Stimulated activated CD4-positive, alpha-beta T cell treated with anti-CD3 and anti-CD28 coated beads, Interleukin-15, amount 100 ng/mL, for 1 hour (primary cell): ENCODE measurements at places on chromosomes 1 and 21.

DNA sequence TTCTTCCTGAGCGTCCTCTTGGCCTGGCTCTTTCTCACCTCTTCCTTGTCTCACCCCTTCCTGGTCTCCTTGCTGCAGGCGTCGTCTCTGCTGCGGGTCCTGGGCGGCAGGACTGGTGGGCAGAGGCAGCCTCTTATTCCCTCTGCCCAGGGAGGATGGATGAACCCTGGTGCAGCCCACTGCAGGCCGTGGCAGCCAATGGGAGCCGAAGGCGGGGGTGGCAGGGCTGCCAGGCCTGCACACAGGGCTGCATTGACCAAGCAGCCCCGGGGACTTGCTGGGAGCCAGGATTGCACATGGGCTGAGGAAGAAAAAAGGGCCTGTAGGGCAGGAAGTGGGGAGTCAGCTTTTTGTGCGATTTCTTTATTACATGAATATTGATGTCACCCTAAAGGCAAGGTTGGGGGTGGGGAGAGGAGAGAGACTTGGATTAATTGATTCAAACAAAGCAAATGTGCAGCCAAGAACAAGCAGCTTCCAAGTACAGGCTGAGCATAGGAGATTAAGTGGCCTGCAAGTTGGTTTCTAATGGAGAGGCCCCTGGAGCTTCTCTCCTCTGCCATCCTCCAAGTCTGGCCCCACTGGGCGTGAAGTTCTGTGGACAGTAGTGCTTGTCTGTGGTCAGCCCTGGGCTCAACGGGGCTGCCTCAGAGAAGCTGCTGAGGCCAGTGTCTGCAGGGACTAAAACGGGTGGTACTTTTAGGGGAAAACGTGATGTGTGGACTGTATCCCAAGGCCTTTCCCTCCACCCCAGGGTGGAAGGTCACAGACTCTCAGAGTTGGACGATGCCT, at the start of gene S100B:
TSS of gene S100B (minus strand) at position 108 of the 792 bp plus-strand sequence. CDS start 2,667 bp downstream, outside the sequence.
- DNase-seq: no peak

DNA sequence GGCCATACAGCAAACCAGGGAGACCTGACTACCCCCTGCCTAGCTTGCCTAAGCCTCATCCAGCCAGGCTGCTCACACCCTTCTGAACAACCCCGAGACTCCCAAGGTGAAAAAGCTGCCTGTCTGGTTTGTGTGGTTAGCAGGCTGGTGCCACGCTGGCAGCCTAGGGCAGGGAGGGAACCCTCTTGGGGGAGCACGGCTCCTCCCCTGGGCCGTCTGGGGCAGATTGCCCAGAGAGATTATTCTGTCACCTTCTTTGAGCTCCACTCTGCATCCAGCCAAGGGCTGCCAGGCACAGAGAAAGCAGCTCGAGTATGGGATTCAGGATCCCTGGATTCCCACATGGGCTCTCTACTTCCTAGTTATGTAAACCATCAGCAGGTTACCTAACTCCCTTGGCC, 27.5 kb upstream of the TCEA3 start:
- DNase-seq: no peak

DNA sequence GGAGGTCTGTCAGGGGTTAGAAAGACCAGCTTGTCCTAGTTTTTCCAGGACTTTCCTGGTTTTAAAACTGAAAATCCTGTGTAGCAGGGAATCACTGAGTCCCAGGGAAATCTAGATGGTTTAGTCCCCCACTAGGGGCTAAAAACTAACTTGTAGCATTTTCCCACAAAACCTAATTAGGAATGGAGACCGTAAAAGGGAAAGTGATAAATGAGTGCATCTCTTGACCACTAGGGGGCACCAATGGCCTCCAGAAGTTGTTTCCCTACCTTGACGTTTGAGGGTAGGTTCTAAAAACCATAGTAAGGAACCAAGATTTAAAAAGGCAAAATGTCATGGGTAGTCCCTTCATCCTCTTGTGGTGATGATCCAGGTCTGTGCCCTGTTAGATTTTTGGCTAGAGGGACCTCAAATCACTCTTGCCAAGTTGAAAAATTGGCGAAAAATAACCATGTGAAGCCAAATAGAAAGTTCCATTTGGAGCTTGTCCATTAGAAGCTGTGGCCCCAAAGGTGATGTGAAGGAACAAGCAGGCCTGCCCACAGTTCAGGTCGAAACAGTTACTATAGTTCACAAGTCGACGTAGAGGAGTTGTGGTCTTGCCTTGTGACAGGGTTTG, 24.5 kb downstream of the CLIC6 start:
- no peak for DNase-seq

GRCh38 chr1:207897188-207897587, 13.7 kb downstream of the CD34 start:
- DNase-seq: no peak
